ENCODE measurements at places on chromosomes 12 and 14. TPM values are rescaled to one million over a fixed set of nuclear protein-coding genes. Genes with fewer than 3 reads are reported as not detected.

GRCh38 chr12:12195081-12195480 lies 71.8 kb downstream of the LRP6 start:
- DNase-seq = no peak

DNA sequence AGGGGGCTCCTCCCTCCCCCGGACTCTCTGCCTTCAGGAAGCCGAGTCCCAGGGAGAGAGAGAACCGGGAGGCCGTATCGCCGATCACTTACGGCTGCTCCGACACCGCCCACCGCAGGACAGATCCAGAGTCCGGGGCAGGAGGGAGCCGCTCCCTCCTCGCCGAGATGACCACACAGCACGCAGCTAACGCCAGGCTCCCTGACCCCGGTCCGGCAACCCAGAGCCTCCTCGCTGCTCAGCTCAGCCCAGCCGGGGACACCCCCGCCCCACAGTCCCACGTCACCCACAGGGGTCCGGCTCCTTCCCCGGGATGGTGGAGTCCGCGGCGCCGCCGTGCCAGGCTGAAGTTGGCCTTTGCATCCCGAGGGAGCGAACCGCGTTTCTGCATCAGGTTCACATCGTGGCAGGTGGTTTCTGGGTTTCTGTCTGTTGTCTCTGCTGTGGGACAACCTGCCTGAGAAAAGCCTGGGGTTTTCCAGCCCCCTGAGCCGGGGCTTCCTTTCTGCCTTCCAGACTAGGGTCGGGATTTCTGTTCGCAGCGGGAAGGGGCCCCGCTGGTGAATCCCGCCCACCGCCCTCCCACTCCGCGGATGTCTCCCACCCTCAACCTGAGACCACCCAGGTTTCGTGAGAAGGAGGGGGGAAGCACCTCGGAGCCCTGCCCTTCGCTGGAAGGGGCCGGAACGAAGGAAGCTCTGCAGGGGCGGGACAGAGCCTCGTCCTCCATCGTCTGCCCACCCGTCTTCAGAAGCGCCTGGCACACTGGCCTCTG lies 61.2 kb downstream of the NOC4L start:
- no peak for DNase-seq

DNA sequence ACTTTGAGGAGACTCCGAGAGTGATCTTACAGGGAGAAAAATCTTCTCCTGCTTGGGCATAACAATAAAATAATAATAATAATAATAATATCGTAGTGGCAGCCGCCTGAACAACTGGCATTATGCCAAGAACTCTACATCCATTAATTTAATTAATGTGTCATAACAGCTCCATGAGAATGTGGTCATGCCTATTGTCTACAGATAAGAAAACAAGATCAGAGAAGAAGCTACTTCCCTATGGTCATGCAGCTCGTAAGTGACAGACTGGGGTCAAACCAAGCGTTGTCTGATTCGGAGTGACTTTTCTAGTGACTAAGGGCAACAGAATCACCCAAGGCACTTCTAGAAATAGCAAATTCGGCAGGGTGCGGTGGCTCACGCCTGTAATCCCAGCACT lies 11.7 kb downstream of the PROX2 start:
- no peak for DNase-seq

DNA sequence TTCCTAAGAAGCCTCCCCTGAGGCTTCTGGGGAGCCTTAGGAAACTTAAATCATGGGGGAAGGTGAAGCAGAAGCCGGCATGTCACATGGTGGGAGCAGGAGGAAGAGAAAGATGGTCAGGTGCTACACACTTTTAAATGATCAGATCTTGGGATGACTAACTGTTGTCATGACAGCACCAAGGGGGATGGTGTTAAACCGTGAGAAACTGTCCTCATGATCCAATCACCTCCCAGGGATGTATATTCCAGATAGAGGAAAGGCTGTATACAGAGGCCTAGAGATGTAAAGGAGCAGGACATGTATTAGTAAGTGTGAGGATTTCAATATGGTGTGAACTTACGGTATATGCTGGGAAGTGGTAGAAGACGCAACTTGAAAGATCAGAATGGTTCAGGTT lies 121.1 kb downstream of the CAND1 start:
- DNase-seq = no peak

DNA sequence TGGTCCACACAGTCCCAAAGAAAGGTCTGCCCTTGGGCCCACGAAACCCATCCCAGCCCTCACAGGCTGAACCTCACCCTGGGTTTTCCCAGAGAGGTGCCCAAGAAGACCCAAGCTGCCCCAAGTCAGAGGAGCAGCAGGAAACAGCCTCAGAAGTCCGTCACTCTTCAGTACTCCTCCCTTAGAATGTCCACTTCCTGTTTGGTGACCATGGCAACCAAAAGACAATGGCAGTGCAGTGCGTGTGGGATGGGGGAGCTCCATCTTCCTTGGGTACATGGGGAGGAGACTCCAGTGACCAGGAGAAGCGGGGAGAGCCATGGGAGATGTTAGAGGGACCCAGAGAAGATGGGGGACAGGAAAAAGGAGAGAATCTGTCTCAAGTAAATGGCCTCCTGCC lies 11.3 kb downstream of the SELPLG start:
- DNase-seq = peak; percentile 25

DNA sequence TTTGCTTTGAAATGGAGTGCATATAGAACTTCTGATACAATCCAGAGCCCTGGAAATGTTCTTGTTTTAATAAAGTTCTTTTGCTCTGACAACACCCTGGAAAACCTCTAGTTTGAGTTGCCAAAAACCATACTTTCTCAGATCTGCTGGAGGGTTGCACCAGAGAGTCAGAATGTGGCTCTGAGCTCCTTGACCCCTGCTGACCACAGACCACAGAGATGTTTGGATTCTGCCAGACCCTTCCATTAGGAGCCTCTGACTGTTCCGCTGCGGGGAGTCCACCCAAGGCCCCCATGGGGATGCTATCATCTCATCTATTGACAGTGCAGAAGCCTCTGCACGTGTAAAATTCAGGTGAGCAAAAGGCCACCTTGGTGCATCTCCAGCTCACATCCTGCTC lies 332.6 kb downstream of the GLT1D1 start:
- DNase-seq = no peak

Gene TAS2R42
- not detected for polyA plus RNA-seq
